ENCODE measurements at places on chromosomes 6 and 20. TPM values are rescaled to one million over a fixed set of nuclear protein-coding genes. Genes with fewer than 3 reads are reported as not detected.

GRCh38 chr6:140018588-140018987 lies 644.1 kb upstream of the CITED2 start:
- no peak for DNase-seq

- no peak for DNase-seq
Measured at GRCh38 chr6:131001945-131002660, 60.9 kb downstream of the EPB41L2 start.

DNA sequence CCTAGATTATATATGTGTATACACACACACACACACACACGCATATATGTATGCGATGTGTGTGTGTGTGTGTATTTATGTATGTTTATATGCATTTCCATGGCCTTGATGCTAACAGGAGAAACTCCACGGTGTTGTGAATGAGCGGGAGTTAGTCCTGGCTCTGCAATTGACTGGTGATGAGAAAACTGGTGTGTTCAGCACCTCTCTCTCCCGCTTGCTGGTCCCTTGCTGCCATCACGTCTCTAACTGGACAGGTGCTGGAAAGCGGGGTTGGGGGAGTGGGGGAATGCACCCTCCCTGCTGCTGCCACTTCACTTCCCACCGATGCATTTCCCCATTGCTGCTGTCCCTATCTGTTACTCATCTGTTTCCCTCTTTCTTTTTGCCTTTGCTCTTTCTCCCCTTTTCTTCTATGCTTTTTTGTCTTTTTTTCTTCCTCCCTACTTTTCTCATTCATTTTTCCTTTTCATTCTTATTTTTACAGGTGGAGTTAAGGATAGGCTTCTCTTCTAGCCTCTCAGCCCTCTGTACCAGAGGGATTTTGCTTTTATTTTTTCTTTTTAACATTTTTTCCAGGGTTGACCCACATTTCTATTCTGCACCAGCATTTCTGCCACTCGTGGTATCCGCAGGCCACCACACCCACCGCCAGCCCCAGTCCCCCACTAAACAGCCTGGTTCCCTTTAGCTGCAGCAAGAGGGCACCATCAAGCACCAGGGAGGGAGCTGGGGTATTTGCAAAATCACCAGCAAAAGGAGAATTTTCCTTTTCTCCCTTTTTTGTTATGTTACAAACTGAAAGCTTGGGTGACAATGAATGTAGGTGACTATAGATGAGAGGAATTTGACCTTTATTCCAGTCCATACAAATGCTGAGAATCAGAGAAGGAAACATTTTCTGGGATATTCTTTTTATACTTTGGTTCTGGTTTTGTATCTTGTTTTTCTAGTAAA lies 115.6 kb downstream of the TCP11 start:
- DNase-seq = no peak

REM1 gene
- total RNA-seq = 7.2 TPM

DNA sequence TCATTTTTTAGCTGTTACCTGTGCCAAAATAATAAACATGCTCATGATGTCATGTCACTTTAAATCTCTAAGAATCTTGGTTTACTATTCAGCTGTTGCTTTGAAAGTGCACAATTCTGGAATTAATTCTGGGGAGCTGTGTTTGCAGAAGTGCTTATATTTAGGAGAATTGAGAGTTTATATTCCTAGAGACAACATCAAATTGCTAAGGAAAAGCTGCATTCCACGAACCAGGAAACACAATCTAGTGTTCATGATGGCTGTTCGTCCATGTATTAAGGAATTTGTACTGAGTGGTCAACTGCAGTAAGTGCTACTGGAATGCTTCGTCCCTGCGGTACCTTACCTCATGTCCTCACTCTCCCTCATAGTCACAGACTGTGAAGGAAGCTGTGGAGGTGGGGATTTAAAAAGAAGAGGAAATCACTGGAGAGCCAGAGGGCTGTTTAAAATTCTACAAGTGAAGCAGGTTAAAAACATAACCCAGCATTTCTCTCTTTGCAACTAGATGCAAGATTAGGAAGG lies 161.0 kb downstream of the TRMT11 start:
- no peak for DNase-seq

GRCh38 chr6:155333414-155333813 lies 19.1 kb upstream of the TFB1M start:
- DNase-seq = no peak

GRCh38 chr20:2172305-2173175 lies 70.9 kb downstream of the STK35 start:
- peak; percentile 85 for DNase-seq

FAM83C gene
- total RNA-seq = not detected

- no peak for DNase-seq
Measured at GRCh38 chr6:42400061-42400760, 51.5 kb downstream of the TRERF1 start.

GRCh38 chr20:62503401-62504178 lies 27.8 kb upstream of the GATA5 start:
- DNase-seq = no peak

DNA sequence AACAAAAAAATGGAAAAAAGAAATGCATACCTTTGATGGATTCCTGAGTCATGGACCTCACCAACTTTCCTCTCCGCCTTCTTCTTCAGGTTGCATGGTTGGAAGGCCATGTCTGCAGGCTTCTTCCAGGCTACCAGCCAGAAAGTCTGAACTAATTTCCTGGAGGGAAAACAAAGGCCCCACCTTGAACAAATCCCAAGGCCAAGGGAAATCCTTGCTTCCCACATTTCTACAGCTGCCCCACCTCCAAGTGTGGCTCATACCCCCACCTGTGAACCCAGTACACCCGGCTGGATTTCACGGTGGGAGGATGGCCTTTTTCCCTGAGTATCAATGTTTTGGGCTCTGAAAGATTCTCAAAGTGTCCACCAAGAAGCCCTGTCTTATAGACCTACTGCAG lies 22.4 kb downstream of the IL17A start:
- no peak for DNase-seq

LHFPL5 gene
- not detected for total RNA-seq

- no peak for DNase-seq
Measured at GRCh38 chr6:111566873-111567517, 38.7 kb downstream of the TRAF3IP2 start.

PAX1 gene
- total RNA-seq = 0.27 TPM

GRCh38 chr6:170497841-170498301 lies 55.2 kb downstream of the PSMB1 start:
- DNase-seq = no peak

- DNase-seq = no peak
Measured at GRCh38 chr6:135701426-135701825, 150.1 kb upstream of the PDE7B start.

IER3 gene
- total RNA-seq = 40.7 TPM

BMP5 gene
- total RNA-seq = 1.3 TPM

DNA sequence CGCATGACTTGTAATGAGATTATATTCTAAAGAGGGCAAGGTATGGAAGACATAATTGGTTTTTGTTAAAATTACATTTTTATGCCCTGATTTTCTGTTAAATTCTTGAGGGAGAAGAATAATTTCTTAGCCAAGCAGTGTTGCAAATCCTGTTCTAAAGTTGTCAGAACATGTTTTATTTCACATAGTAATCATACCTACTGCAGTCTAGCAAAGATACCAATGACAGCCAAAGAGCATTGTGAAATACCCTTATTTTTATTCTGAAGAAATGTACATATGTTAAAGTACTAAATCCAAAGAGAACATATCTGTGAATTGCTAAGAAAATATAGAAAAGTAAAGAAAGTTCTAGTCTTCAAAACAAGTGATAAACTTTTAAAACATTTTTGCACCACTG lies 39.6 kb upstream of the SMIM8 start:
- no peak for DNase-seq

- no peak for DNase-seq
Measured at GRCh38 chr6:63663147-63663955, 27.7 kb downstream of the PHF3 start.

- DNase-seq = no peak
Measured at GRCh38 chr6:149013586-149014344, 266.9 kb downstream of the UST start.

- DNase-seq = no peak
Measured at GRCh38 chr6:27816906-27817305, 95.3 kb downstream of the OR2B2 start.

TUBB2B gene
- 39.4 TPM for total RNA-seq

GRCh38 chr20:36984257-36984638 lies 32.7 kb upstream of the SAMHD1 start:
- no peak for DNase-seq

DNA sequence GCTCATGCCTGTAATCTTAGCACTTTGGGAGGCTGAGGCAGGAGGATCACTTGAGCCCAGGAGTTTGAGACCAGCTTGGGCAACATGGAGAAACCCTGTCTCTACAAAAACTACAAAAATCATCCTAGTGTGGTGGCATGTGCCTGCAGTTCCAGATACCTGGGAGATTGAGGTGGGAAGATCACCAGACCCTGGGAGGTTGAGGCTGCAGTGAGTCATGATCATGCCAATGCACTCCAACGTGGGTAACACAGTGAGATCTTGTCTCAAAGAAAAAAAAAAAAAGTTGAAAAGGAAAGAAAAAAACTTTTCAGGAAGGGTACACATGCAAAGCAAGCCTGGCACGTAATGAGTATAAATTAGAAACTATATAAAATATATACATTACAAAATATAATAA lies 65.8 kb upstream of the FBXO30 start:
- DNase-seq = no peak

Data from sciatic nerve (tissue), 2 donors.